ENCODE measurements at places on chromosomes 4 and X. TPM values are rescaled to one million over a fixed set of nuclear protein-coding genes. Genes with fewer than 3 reads are reported as not detected.

- DNase-seq: no peak
- H3K27me3 ChIP-seq: no peaks in the 10 kb centered on the region
- no peak overlapping the region for H3K4me3 ChIP-seq
- no peaks in the 10 kb centered on the region for H3K36me3 ChIP-seq
These were observed 1000.7 kb downstream of the STIM2 start for GRCh38 chr4:27861381-27861787.

GRCh38 chr4:83456184-83456501, 285 bp downstream of the MRPS18C start:
- H3K27ac ChIP-seq: peak overlapping the region; percentile 99
- peaks cover 22% of the 10 kb centered on the region for H3K4me1 ChIP-seq
- H3K4me3 ChIP-seq: peak overlapping the region; percentile 80
- H3K27me3 ChIP-seq: no peaks in the 10 kb centered on the region
- DNase-seq: no peak

- no peak overlapping the region for H3K27ac ChIP-seq
- no peak overlapping the region for H3K4me3 ChIP-seq
- no peak for DNase-seq
These were observed 121.1 kb upstream of the NDST4 start for GRCh38 chr4:115234405-115235093.

- H3K4me3 ChIP-seq: no peak overlapping the region
- peaks cover 4% of the 10 kb centered on the region for H3K4me1 ChIP-seq
- no peak overlapping the region for H3K27ac ChIP-seq
- DNase-seq: no peak
These were observed 178.0 kb downstream of the PALLD start for GRCh38 chr4:168674866-168675265.

GRCh38 chr4:48011722-48012121, 4.8 kb downstream of the CNGA1 start:
- H3K27me3 ChIP-seq: peaks cover 12% of the 10 kb centered on the region
- DNase-seq: no peak
- H3K4me3 ChIP-seq: no peak overlapping the region
- H3K4me1 ChIP-seq: peaks cover 3% of the 10 kb centered on the region
- H3K36me3 ChIP-seq: no peaks in the 10 kb centered on the region

GRCh38 chr4:92060333-92060732, 243.4 kb upstream of the GRID2 start:
- no peaks in the 10 kb centered on the region for H3K4me1 ChIP-seq
- no peak overlapping the region for H3K4me3 ChIP-seq
- H3K27me3 ChIP-seq: no peaks in the 10 kb centered on the region
- H3K36me3 ChIP-seq: no peaks in the 10 kb centered on the region
- H3K27ac ChIP-seq: no peak overlapping the region

- H3K36me3 ChIP-seq: no peaks in the 10 kb centered on the region
- no peaks in the 10 kb centered on the region for H3K27me3 ChIP-seq
These were observed 32.6 kb downstream of the DOCK11 start for GRCh38 chrX:118528071-118528737.

DNA sequence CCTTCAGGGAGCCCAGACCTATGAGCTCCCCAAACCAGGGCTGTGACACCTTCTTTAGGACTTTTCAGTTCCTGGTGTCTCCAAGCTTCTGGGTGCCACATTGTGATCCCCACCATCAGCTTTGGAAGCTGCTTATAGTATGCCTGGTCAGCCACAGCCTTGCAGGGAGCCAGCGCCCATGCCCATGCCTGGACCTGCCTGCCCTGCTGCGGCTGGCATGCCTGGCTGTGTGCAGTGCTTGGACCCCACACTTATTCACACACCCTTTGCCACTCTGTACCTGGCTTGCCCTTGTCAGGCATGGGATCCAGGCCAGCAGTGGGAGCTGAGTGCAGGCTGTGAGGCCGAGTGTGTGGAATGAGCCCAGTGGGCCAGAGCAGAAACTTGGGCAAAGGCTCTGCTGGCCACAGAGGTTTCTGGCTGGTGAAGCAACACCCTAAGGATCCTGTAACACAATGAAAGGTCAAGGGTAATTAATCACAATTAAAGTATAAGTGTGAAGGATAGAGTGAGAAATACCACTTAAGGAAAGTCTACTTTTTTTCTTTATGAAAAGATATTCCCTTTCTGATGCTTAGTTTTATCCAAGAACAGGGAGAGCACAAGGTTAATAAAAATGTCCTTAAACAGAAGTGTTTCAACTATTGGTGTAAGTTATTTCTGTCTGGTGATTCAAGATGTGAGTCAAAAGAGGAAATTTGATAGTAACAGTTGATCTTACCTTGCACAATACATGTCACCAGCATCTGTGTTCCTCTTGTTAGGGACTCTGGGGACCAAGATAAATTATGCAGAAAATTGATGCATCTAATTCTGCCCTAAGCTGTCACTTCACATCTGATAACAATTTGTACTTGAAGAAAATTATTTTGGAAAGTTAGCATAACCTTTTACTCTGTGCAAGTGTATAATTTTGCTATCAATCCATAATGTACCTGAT, 161.8 kb downstream of the FAM47A start:
- no peaks in the 10 kb centered on the region for H3K4me1 ChIP-seq
- no peak for DNase-seq
- no peaks in the 10 kb centered on the region for H3K36me3 ChIP-seq

DNA sequence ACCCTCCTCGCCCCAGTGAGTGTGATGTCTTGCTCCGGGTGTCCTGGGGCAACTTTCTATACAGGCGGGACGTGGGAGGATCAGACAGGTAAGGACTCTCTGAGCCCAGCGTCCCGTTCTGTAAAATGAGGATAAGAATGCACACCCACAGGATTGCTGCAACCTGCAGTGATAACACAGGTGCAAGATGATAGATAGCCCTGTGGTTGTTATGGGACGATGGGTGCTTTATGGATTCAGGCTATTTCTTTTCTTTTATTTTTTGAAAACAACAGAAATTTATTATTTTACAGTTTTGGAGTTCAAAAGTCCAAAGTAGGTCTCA, 28.6 kb downstream of the BEX3 start:
- H3K36me3 ChIP-seq: no peaks in the 10 kb centered on the region
- no peak for DNase-seq
- no peaks in the 10 kb centered on the region for H3K4me1 ChIP-seq
- no peaks in the 10 kb centered on the region for H3K27me3 ChIP-seq

- no peaks in the 10 kb centered on the region for H3K36me3 ChIP-seq
- H3K4me1 ChIP-seq: peaks cover 9% of the 10 kb centered on the region
- no peak overlapping the region for H3K27ac ChIP-seq
- H3K27me3 ChIP-seq: no peaks in the 10 kb centered on the region
- H3K4me3 ChIP-seq: peak overlapping the region; percentile 34
These were observed 26.7 kb downstream of the HTT-AS start for GRCh38 chr4:3047464-3048286.

- no peaks in the 10 kb centered on the region for H3K4me1 ChIP-seq
- no peak overlapping the region for H3K27ac ChIP-seq
- no peak for DNase-seq
- H3K27me3 ChIP-seq: no peaks in the 10 kb centered on the region
These were observed 210.2 kb downstream of the DMD start for GRCh38 chrX:33001107-33001506.

DNA sequence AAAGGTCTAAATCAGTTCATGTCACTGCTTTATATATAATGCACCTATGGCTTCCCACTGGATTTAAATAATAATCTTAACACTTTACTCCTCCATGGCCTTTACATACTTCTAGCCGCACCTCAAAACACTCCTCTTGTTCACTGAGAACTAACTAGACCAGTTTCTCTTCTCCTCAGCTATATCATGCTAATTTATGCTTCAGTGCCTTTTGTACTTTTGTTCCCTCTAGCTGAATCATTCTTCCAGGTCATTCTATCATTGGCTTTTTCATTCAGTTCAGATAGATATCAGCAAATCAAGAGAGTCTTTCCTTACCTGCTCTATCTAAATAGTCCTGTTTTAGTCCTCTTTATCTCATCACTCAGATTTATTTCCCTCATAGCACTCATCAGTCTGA, 64.2 kb downstream of the TET2 start:
- no peak for DNase-seq
- no peak overlapping the region for H3K27ac ChIP-seq
- no peaks in the 10 kb centered on the region for H3K4me1 ChIP-seq
- no peaks in the 10 kb centered on the region for H3K27me3 ChIP-seq

GRCh38 chrX:9285342-9285771, 179.5 kb upstream of the TBL1X start:
- H3K36me3 ChIP-seq: no peaks in the 10 kb centered on the region
- no peak overlapping the region for H3K27ac ChIP-seq
- no peak for DNase-seq
- no peaks in the 10 kb centered on the region for H3K4me1 ChIP-seq

DNA sequence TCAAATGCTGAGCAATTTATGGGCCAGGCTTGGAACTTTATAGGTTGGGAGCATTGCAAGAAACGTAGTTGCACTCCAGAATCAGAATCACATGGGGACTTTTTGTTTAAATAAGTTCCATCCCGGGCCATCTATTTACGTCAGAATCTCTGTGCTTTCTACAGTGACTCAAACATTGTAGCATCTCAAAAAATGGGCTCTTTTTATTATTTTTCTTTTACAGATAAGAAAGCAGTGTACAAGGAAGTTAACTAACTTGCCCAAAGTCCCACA, 10.2 kb downstream of the CC2D2A start:
- peak overlapping the region; percentile 57 for H3K4me3 ChIP-seq
- DNase-seq: no peak
- H3K36me3 ChIP-seq: no peaks in the 10 kb centered on the region
- no peaks in the 10 kb centered on the region for H3K4me1 ChIP-seq
- no peaks in the 10 kb centered on the region for H3K27me3 ChIP-seq
- H3K27ac ChIP-seq: peak overlapping the region; percentile 71

Gene SLC25A53
- total RNA-seq: 13.6 TPM

Gene POF1B
- total RNA-seq: 3.4 TPM

Gene PPARGC1A
- total RNA-seq: 14.2 TPM

Gene CITED1
- total RNA-seq: 0.43 TPM

Gene DCAF12L1
- total RNA-seq: not detected

Gene RIBC1
- 0.87 TPM for total RNA-seq

Gene MAGEC2
- not detected for total RNA-seq
